ENCODE measurements at places on chromosomes 6 and 20. TPM values are rescaled to one million over a fixed set of nuclear protein-coding genes. Genes with fewer than 3 reads are reported as not detected.

DNA sequence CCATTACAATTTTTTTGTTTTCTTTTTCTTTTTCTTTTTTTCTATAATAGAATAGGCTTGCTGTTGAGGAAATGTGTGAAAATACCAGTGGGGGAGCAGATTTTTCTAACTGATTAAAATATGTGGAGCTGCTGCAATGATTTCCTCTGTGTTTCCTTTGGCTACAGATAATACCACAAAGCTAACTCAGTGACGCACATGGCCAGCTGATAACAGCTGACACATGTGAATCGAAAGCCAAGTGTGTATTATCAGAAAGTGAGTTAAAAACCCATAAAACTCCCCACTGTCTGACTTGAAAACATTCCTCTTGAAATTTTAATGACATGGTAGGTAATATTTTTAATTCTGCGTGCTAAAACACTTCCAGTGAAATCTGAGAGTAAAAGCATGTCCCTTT lies 70.8 kb upstream of the AHI1 start:
- DNase-seq = no peak

GRCh38 chr20:35004051-35004725 lies 48.5 kb downstream of the MYH7B start:
- peak; percentile 8 for DNase-seq

GRCh38 chr20:46894971-46895905 lies 595 bp downstream of the EYA2 start:
- DNase-seq = peak; percentile 32

DNA sequence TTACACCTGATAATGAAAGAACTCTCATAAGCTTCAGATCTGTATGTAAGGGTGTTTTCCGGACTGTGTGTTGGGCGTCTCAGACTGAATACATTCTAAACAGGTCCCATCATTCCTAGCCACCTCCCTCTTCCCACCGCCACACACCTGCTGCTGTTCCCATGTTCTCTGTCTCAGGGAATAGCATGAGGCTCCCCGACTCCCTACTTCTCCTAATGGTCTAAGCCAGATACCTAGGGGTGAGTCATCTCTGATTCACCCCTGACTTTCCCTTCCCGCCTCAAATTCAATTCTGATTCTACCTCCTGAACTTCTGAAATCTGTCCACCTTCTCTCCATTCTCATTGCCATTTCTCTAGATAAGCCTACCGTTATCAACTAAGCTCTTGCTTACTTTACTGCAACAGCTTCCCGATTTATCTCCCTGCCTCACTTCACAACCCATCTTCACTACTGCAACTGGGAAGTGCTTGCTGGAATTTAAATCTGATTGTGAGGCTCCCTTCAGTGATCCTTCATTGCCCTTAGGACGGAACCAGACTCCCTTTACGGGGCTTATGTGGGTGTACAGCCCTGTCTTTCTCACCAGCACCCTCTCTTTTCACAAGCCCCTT lies 1.6 kb downstream of the TMEM14A start:
- DNase-seq = no peak

DNA sequence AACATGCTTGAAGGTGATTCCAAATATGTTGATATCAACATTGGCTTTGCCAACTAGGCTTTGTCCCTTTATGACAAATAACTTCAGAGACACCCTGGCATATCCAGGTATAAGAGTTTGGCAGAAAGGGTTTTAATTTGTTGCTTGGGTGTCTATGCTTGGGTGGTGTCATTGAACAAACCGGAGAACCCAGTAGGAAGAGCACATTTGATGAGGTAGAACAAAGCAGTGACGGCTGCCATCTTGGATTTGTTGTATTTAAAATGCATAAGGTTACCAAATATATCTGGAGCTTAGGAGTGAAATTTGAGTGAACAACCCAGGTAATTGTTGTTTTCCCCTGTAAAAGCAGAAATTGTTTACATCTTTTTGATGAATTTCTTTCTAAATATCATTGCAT lies 503.7 kb upstream of the JARID2 start:
- DNase-seq = no peak

DNA sequence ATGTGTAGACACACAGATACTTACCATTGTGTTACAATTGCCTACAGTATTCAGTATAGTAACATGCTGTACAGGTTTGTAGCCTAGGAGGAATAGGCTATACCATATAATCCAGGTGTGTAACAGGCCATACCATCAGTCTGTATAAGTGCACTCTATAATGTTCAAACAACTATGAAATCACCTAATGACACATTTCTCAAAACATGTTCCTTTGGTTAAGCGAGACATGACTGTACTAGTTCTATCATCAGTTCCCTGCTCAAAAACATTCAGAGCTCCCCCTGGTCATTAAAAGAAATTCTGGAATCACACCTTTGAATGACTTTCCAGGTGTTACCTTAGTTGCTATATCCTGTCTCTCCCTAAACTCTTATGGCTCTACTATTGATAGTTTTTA lies 70.4 kb upstream of the SLC2A12 start:
- no peak for DNase-seq

DNA sequence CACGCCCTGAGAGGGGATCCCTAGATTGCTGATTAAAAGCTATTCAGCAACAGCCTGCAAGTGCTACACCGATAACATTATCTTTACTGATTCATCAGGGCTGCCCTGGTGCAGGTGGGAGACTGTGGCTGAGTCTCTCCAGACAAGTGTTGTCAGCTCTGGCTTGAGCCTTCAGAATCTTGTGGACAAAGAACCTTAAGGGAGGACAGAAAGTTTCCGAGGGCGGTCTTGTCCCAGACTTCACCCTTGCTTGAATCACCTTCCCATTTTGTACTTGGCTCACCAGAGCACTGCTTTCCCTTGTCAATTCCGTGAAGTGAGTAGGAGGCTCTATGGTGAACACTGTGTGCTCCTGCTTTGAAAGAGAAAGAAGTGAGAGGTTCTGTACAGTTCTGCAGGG lies 88.6 kb upstream of the PCSK2 start:
- no peak for DNase-seq

Gene TTBK1
- 0.66 TPM for total RNA-seq

Gene RGL2
- total RNA-seq = 79.7 TPM

Gene MUC22
- total RNA-seq = not detected

Gene SLC35F1
- 11.0 TPM for total RNA-seq
